ENCODE measurements at places on chromosomes 7 and 10.

GRCh38 chr10:45395554-45395953 is 21.5 kb downstream of the ALOX5 start:
- no peak for DNase-seq

DNA sequence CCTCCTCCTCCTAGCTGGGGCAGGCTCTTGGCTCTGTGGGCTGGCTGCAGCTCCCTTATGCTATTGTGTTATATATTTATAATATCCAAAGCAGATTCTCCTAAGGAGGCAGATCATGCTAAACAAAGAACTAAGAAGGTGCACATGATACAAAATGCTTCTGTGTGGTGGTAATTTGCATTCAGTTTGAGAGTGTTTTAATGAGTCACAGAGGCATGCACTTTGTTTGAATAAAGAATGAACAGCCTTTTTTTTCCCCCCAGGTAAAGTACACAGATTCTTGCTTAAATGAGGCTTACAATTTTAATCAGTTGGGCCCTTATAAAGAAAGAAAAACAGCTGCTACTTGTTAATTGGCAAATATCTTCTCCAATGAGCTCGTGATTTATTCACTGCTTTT is 95.0 kb downstream of the FANK1 start:
- no peak for DNase-seq

DNA sequence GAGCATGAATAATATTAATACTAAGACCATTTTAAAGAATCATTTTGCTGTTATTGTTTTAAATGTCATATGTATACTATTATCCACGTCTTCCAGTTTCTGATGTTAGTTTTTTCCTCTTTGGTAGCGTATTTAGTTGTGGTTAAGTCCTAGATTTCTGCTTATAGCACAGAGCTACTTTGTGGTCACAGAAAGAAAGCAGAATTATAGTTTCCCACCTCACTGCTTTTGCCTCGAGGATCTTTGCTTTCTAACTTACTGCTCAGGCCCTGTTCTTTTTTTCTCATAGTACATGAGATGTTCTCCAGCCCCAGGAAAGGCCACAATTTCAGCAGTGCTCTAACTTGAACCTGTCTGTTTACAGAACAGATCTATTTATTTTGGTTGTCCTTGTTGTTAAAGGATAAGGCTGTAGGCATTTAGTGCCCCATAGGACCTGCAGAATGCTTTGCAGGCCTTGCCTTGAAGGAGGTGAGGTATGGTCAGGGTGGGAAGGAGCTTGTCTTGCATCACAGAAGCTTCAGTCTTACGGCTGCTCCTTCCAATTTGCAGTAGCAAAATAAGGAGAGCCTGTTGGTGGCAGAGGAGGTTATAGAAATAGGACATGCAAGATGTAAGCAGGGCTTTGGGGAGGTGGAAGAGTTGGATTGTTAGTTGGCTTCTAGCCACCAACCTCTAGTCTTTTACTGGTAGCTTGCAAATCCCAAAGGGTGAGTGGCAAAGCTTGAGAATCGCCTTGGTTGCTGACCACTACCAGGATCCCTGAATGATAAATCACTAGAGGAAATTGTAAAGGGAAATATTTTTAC is 129.1 kb downstream of the LRRC4 start:
- DNase-seq, result no peak

DNA sequence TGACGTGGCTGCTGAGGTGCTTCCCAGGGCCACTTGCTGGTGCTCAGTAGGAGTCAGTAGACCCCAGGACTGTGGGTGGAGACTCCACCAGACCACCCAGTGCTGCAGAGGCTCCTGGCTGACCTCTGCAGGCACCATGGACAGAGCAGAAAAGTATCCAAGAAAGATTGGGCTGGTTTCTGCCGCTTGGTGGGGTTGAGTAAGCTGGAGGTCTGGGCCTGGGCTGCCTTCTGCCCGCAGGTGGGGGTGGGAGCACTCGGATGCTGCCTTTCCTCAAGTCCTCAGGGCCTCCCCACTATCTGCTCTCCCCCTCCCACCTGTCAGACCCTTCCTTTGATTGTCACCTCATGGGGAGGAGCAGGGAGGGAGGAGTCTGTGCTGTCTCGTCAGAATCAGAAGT is 91.6 kb downstream of the WDR37 start:
- no peak for DNase-seq

DNA sequence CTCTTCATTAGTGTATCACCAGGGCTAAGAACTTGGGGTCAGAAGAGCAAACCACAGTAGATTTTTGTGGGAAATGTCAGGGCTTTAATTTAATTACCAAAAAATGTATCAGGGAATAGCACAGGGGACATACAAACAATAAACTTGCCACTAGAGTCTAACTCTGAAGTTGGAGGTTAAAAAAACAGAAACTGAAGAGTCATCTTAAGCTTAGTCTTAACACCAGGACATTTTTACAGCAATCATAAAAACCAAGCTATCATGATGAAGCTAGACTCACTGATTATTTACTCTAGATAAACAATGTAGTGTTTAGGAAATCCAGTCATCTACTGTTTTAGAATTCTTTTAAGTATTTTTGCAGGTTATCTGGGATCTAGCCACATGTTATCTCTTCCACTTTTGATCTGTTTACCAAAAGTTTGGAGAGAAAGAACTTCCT is 48.4 kb upstream of the GLI3 start:
- no peak for DNase-seq

DNA sequence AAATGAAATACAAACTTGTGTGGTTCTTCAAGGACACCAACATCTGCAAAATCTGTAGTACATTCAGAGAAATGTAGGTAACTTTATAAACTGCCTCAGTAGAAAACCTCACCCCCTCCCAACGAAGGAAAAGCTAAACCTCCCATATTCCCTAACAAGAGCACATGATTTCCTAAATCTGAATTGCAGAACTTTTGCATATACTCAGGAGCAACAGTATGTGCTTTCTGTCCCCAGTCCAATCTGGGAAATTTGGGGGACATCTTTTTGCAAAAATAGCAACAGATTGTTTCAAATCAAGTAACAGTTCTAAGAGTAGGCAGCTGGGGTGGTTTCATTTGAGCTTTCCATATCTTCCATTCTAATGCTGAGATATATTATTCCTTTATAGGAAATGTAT is 15.8 kb upstream of the MSS51 start:
- DNase-seq, result no peak

GRCh38 chr10:22329150-22329549 is 8.3 kb downstream of the BMI1 start:
- no peak for DNase-seq

DNA sequence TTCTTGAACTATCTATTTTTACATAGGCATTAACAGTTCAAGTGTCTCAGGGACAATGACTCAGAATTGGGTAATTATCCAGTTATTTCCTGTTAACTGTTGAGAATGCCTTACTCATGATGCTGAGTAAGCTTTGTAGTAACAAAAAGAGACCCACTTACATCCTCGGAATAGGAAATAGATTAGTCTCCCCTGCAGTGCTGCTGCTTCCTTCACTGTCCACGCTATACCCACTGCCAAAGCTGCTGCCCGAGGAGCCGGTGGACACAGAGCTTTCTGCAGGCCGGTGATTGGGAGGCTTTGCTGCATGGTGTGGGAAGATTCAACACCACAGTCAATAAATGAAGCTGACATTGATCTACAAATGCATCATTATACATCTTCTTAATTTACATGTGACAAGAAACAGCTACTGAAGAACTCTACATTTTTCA is 357.1 kb downstream of the PCLO start:
- DNase-seq, result no peak

DNA sequence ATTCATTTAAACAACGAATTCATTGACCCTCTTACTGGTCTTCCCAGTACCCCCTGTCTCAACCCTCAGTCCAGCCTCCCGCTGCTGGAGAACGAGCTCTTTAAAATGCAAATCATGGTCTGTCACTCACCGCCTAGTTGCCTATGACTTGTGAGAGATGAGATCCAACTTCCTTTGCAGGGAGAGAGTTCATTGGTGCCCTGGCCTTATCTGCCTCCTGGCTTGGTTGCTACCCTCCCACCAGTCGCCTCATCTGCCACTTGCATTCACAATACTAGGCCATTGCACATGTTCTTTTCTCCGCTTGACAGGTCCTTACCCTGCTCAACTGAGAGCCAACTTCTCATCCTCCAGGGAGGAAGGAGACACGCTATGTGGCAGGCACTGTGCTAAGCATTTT is 54.0 kb upstream of the MXI1 start:
- no peak for DNase-seq

DNA sequence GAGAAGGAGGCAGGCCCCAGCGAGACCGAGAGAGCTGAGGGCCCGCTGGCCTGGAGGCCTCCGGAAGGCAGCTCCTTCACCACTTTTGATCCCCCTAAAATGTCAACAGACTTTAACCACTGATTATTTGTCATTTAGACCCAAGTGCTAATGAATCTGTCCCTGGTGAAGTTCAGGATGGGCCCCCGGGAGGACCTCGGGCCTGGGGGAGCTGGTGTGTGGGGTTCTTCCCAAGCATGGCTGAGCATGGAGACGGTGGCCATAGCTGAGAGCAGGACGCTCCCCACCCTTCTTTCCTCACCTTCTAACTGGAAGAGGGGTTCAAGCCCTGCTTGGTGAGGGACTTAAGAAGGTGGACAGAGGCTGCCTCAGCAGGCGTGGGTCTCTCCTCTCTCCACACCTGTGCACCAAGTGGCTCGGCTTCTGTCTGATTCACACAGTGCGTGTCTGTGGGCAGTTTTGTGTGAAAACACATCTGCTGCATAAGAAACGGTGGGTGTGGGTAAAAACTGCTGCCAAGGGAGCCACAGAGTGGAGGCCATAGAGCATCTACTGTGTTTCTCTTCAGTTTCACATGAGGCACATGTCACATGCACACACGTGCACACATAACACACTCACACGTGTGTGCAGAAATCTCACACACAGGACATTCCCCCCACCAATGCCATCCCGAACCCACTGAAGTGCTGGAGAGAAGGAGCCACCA is 53.5 kb upstream of the VIPR2 start:
- DNase-seq, result no peak

- no peak for DNase-seq
Observed at GRCh38 chr7:130127404-130127803, 57.1 kb downstream of the KLHDC10 start.

- no peak for DNase-seq
Observed at GRCh38 chr7:32142649-32143048, 72.4 kb upstream of the PDE1C start.

- DNase-seq, result no peak
Observed at GRCh38 chr7:105003275-105003674, 10.7 kb upstream of the KMT2E start.

DNA sequence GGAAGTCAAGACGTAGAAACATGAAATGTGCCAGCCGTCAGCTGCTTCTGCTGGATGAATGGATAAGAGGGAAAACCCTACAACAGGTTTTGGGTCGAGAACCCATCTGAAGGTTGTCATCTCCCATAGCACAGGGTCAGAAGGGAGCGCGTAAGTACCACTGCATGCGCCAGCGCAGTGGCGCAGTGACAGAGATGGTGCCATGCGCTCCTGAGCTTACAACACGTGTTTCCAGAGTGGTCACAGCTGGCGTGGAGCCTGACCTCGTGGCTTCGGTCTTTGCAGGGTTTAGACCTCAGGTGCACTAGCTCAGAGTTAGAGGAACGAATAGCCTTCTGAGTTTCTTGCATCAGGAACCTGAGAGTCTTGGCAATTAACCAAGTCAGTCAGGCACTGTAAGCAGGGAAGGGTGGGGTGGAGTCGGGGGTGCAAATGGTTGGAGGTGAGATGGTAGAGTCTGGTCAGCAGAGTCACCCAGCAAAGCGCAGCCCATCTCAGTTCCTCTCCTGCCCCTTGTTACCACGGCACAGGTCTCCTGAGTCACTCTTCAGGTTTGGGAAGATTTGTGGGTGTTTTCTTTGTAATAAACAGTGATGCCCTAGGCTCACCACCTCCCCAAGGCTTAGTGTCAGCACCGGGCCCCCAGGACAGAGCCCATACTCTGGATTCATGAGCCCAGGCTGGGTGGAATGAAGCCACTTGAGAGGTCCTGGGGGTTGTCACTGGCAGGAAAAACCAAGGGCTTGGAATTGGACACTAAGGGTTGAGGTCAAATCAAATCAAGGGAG is 84.1 kb upstream of the PPIF start:
- no peak for DNase-seq

DNA sequence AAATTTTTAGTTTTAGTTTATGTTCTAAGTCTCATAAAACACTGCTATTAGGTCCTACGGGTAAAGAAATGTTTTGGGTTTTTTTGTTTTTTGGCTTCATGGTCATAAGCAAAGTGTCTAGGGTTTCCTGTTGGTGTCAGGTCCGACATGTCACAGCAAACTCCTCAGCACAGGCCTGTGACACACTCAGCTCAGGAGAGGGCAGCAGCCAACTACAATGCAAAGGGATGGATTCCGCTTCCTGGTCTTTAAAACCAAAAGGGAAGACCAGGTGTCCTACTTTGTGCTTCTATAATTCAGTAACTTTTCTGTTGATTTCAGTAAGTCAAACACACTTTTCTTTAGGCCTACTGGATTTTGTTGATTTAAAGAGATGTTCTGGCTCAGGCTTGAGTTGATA is 83.8 kb upstream of the MACROH2A2 start:
- no peak for DNase-seq

DNA sequence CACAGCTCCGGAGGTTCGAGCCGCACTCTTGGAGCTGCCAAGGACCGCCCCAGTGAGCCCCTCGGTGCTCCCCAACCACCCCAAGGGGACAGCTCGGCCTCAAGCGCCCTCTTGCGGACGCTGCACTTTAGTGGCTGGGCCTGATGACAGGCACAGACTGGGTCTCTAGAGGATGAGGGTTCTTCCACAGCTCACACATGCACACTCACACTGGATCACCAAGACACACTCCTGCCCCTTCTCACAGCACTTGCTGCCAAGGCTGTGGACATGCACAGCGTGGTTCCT is 2.1 kb downstream of the RET start:
- DNase-seq, result no peak

- no peak for DNase-seq
Observed at GRCh38 chr10:100637785-100638184, 102.0 kb downstream of the HIF1AN start.
